Head of caudate nucleus (tissue), 42 donors: ENCODE measurements at places on chromosomes 6 and 20.

DNA sequence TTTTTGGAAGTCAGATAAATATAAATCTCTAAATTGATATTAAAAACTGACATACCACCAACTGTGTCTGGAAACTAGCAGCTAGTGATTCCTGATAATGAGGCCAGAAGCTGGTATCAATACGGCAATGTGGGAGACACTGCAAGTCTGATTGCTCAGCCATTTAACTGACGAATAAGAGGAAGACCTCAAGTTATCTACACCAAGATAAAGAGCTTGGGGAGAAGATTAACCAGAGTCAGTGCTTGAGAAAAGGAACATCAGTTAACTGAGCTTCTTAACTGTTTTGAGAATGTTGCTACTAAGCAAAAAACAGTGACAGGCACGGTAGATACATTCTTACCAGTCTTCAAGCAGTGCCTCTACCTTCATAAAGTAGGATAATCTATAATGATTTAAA lies 140.4 kb upstream of the TENT5A start:
- DNase-seq, result no peak

DNA sequence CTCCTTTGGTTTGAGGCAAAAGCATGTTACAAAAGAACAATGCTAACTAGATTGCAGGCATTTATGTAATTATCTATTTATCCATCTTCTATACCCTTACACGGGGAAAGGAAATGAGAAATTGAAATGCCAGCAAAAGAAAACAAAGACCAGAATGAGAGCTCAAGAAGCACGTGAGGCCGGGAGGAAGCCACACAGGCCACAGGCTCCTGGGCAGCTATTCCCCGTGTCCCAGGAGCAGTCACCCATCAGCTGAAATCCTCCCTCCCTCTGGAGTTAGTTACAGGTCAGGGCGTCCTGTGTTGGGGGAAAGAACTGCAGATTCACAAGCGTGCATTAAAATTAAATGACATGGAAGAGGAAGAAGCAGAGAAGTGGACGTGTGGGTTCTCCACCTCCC lies 64.7 kb upstream of the RPS6KA2 start:
- DNase-seq, result no peak

DNA sequence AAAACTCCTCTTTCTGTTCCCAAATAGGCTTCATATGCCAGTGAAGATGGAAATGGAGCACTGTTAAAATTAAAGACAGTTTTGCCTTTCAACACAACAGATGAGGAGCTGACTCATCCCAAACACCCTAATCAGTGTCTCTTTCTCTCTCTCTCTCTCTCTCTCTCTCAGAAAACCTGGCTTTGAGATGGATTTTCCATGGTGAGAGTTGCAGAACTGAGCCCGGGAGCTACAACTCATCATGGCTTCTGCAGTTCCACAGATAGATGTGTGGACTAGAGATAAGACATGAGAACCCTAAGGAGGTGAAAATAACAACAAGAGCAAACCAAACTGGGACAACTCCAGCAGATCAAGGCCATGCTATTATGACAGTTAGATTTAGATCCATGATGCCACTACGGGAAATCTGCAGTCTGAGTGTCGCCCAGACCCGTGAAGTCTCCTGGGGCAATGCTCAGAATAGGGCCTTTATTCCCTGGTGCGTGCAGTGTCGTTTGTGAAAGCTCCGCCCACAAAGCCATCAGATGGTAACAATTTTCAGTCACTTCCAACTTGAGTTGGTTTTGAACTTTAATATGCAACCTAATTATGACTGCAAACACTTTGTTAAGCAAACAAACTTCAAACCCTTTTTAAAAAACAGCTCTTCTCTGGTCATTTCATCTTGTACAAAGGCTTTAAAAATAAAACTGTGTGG lies 338.2 kb upstream of the PREP start:
- no peak for DNase-seq

- DNase-seq, result no peak
Measured at GRCh38 chr6:161959072-161959471, 685.2 kb upstream of the AGPAT4 start.

DNA sequence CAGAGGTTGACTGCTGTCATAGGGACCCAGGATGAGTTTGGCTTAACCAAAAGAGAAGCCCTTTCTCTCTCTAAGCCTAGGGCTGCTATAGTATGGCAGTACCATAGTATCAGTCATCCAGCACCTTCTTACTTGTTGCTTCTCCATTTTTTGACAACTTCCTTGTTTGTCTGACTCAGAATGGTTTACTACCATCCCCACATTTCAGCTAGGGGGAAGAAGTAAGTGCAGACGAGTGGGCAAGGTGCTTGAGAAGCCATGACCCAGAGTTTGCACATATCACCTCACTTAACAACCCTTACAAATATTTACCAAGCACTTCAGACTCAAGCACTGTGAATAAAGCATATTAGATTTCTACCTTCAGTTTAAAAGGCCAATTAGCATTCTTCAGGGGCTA lies 289.9 kb upstream of the TSHZ2 start:
- no peak for DNase-seq

- no peak for DNase-seq
Measured at GRCh38 chr20:1242099-1242498, 16.3 kb downstream of the RAD21L1 start.

GRCh38 chr6:149896491-149896890 lies 1.4 kb downstream of the RAET1E start:
- no peak for DNase-seq

DNA sequence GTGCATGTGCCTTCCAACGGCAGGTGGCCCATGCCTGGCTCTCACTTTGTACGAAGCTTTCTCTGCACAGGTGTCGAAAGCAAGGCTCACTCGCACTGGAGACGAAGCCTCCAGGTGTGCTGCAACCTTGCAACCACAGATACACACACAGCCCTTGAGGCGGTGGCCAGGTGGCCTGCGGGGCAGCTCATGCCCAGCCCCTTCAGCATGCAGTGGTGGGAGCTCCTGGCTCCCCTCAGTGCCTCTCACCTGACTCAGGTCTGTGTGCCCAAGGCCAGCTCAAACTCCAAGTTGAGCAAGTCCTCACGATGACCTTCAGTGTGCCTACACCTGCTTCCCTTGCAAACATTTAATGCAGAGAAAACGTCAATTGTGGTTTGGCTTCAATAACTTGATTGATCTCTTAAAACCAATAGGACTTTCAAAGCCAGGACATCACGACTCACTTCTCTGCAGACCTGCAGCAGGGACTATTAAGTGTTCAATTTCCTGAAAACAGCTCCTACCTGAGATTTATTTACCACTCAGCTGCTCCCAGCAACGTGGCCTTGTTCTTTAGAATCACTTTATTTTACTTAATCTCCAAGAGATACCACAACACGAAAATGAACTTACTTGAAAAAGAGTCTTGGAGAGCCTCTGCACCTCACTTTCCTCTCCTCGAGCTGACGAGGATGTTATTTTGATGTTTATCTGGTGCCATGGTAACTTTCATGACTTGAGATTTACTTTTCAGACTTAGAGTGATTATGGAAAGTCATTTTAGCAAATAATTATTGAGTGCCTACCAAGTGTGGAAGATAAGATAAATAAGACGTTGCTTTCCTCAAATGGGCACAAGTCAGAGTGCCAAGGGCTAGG lies 86.3 kb downstream of the SLC22A23 start:
- DNase-seq, result no peak

GRCh38 chr6:98532004-98532403 lies 302.4 kb upstream of the POU3F2 start:
- no peak for DNase-seq

DNA sequence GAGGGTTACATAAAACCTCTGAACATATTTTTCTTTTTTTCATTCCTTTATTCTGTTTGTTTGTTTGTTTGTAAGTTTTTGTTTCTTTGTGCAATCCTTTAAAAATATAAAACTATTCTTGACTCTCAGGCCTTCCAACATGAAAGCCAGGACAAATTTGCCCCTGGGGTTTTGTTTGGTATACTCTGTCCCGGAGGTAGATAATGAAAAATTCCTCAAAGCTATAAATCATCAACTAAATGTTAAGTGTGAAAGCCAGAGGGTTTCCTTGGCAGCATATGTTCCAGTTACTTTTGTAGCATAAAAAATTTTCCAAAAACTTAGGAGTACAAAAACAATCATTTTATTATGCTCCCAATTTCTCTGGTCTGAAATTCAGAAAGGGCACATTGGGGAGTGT lies 1084.3 kb upstream of the GJE1 start:
- DNase-seq, result no peak

DNA sequence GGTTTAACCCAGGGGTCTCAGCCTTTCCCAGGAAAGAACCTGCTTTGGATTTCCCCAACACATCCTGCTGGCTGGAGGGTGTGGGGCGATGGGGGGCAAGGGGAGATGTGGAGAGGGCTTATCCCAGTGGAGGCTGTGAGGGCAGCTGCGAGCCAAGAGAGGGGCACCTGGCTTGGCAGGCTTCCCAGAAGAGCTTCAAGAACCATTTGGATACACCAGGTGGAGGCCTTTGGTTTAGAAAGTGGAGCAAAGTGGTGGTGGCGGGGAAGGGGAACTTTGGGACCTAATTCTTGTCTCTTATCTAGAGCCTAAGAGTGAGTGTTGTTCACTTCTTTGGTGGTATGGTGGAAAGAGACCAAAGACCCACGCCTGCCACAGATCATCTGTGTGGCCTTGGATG lies 12.4 kb downstream of the CD40 start:
- DNase-seq, result no peak

- no peak for DNase-seq
Measured at GRCh38 chr20:59413326-59413865, 113.0 kb downstream of the EDN3 start.

- DNase-seq, result no peak
Measured at GRCh38 chr6:148535976-148536375, 193.3 kb downstream of the SASH1 start.

GRCh38 chr20:438571-439469 lies 23.5 kb downstream of the TBC1D20 start:
- DNase-seq, result no peak

- no peak for DNase-seq
Measured at GRCh38 chr6:158793432-158793831, 25.7 kb downstream of the EZR start.

GRCh38 chr6:52013035-52013434 lies 74.4 kb downstream of the PKHD1 start:
- DNase-seq, result no peak

- DNase-seq, result no peak
Measured at GRCh38 chr20:10447028-10447427, 11.9 kb downstream of the SLX4IP start.

GRCh38 chr20:44029848-44030230 lies 115.2 kb downstream of the TOX2 start:
- DNase-seq, result no peak

DNA sequence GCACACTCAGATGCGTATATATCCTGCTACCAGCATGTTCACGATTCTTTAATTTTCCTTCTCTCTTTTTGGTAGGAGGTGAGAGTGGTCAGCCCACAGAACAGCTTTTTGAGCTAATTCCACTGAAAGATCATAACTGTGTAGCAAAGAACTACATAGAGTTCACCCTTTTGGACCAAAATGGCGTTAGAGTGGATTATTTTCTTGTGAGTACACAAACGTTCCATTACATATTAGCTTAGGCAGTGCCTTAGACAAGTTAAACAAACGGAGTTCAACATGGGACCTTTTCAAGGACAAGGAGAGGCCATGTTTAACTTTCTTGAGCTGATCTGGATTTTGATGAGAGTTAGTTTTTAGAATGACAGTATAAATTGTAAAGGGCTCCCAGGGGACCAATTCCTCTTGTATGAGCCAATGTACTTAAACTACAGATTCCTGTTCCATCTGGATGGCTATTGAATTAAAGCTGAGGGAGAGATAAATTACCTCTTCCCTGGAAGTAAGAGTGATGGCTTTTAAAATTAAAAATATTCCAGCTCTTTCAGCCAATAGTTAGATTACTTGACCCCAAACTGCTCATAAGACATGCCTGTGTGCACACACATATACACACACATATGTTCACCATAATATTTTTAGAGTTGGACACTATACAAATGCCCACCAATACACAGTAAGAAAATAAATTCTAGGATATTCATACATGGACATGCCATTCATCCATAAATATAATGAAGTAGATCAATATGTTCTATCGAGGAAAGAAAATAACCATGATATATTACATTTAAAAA lies 25.6 kb upstream of the ARMH2 start:
- DNase-seq, result no peak

DNA sequence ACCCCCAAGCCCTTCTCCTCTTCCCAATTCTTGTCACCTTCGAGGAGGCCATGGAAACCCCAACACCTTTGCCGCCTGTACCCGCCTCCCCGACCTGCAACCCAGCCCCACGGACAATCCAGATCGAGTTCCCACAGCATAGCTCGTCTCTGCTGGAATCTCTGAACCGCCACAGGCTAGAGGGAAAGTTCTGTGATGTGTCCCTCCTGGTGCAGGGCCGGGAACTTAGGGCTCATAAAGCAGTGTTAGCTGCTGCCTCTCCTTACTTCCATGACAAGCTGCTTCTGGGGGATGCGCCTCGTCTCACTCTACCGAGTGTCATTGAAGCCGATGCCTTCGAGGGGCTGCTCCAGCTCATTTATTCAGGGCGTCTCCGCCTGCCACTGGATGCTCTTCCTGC lies 675 bp downstream of the ZBTB9 start:
- no peak for DNase-seq

DNA sequence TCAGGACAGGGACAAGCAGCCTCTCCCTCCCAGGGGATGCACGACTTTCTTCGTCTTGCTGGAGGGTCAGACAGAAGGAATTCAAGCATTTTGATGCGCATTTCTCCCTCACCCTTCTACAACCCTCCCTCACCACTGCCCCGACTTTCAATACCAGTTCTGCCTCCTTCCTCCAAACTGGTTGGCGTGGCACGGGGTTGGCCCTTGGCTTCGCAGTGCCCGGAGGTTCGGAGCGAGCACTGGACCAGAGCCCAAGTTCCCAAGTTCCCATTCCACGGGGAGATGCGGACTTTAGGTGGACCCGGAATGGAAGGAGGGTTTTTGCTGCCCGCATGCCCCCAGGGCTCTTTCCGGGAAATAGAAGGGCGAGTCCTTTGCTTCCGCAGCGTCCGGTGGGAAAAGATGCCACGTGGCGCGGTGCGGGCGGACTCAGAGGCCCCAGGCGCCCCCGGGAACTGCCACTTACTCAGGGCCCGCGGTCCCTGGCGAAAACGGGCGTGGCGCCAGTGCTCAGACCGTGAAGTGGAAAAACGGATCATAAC lies 8.0 kb upstream of the LAMP5 start:
- no peak for DNase-seq

DNA sequence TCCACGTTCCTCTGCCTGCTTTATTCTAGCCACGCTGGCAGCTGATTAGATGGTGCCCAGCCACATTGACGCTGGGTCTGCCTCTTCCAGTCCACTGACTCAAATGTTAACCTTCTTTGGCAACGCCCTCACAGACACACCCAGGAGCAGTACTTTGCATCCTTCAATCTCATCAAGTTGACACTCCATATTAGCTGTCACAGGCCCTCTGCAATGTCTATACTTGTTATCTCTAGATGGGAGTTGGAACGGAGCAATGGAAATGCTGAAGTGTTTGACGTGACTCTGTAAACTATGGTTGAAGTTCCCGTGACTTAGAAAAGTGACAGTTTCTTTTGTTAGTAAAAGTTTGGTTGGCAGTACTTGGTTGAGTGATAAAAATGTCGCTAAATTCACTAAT lies 291.0 kb downstream of the CDH4 start:
- DNase-seq, result no peak

- DNase-seq, result no peak
Measured at GRCh38 chr6:137581019-137581707, 87.0 kb upstream of the OLIG3 start.
